ENCODE measurements at places on chromosomes 6 and 20.

DNA sequence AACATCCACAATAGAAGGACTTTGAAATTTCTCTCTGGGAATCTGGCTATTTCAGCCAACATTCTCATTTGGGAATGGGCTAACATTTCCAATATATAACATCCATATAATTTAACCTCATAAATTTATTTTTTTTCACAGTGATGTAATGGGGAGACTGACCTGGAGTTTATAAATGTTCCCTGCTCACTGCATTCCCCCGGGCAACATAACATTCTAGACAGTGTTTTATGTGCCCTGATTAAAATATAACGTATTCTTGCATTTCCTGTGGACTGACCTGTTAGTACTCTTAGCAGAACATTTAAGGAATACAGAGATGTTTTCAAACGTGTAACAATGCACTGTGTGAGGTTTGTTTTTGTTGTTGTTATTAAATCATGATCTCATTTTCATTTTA is 20.9 kb downstream of the TSHZ2 start:
- no peak for DNase-seq

GRCh38 chr6:90216072-90216977 is 80.3 kb downstream of the BACH2 start:
- no peak for DNase-seq

- no peak for DNase-seq
Measured at GRCh38 chr6:83117802-83118201, 50.3 kb downstream of the DOP1A start.

DNA sequence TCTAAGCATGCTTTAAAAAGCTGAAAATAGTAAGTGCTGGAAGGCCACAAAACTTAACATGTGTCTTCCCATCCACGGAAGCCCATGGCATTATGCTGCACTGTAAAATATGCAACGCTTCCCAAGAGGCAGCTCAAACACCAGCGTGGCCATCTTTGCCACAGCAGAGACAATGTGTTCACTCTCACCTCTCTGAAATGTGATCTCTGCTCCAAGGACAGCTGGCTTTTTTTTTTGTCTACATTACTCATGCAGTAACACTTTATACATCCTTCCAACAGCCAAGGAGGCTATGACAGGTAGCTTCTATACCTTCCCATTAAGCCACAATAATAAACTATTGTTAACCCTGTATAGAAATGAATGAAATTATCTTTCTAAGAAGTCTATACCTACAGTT is 49.2 kb downstream of the BLOC1S5 start:
- DNase-seq: no peak

DNA sequence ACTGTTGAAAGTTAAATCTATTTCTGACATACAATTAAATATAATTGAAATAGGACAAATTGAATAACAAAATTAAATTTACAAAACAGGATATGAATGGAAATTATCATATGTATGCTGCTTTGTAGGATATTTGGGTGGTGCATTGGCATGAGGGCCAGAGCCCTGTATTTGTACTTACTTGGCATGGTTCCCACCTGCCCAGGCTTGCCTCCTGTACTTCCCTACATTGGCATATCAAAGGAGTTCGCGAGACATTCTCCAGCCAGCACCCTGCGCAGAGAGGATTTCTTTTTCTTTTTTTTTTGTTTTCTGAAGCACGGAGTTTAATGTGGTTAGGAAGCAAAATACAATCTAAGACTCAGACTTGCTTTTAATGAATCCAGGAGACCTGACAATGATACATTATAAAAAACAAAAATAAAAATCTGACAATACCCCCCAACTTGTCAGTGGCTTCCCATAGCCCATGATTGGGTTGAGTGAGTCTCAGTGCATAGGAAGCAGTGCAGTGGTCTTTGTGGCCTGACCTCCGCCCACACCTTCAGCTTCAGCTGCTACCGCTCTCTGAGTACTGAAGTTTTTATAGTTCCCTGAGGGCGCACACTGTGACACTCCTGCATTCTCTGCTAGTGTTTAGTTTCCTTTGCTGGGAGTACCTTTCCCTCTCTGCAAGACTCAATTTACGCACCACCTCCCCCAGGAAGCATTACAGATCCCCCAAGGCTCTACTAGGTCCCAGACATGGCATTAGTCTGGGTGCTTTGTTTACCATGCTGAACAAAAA is 440.8 kb downstream of the UTRN start:
- DNase-seq: no peak

DNA sequence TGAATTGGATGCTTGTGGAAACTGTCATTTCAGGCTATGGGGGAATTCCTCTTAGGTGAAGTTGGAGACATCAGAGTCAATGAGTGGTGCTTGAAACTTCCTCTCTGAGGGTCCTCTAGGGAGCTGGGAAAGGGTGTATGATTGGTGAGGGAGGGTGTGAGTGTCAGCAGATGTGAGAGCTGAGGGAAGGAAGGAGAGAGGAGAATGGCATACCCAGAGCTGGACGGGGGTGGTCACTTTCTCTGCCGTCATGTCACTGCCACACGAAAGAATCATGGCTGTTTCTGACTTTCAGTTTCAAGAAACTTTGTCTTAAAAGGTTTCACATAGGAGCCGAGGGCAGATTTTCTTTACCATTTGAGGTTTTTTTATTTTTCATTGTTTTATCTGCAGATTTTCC is 50.3 kb downstream of the DEK start:
- no peak for DNase-seq

GRCh38 chr20:35698298-35699126 is 640 bp downstream of the NFS1 start:
- no peak for DNase-seq

DNA sequence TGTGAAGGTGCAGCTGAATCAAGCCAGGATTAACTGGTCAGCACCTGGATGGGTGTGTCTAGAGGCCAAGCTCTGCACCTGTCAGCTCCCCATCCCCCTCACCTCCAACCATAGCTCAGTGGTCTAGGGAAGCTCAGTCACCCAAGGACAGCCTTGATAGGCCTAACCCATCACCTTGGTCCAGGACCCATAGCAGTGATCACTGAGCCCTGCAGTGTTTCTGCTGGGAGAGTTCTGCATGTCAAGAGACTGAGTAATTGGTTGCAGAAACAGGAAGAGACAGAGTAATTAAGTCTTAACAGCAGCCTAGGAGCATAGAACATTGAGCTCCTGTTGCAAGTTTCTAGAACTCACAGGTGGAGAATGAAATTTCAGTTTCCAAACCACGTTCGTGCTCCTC is 18.7 kb upstream of the RALGAPB start:
- no peak for DNase-seq

DNA sequence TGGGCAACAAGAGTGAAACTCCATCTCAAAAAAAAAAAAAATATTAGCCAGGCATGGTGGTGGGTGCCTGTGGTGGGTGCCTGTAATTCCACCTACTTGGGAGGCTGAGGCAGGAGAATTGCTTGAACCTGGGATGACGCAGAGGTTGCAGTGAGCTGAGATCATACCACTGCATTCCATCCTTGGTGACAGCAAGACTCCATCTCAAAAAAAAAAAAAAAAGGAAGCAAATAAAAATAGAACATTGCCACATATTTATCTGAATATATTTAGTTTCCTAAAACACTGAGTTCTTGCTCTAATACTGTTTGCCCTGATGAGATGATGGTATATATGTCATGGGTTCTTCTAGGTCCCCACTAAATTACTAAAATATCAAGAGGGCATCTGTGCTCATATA is 28.4 kb downstream of the CASP8AP2 start:
- DNase-seq: no peak

- DNase-seq: no peak
Measured at GRCh38 chr20:16714242-16714641, 15.6 kb upstream of the SNRPB2 start.

- no peak for DNase-seq
Measured at GRCh38 chr20:49769048-49769581, 43.5 kb upstream of the SLC9A8 start.

DNA sequence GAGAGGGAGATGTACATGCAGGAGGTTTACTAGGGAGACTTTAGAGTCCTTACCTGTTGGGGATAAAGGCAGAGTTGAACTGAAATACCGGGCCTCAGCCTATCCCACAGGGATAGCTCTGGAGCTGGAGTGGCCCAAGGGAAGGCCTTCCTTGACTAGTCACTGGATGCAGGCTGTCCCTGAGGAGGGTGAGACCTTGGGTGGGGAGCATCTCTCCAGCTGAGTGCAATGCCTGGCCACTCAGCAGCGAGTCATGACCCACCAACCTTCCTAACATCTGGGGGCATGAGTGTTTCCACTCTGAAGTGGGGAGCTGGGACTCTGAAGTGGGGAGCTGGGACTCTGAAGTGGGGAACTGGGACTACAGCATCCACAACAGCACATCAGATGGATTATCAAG is 46.1 kb upstream of the ENPP5 start:
- DNase-seq: no peak

- DNase-seq: no peak
Measured at GRCh38 chr6:91141346-91141745, 554.5 kb upstream of the MAP3K7 start.

DNA sequence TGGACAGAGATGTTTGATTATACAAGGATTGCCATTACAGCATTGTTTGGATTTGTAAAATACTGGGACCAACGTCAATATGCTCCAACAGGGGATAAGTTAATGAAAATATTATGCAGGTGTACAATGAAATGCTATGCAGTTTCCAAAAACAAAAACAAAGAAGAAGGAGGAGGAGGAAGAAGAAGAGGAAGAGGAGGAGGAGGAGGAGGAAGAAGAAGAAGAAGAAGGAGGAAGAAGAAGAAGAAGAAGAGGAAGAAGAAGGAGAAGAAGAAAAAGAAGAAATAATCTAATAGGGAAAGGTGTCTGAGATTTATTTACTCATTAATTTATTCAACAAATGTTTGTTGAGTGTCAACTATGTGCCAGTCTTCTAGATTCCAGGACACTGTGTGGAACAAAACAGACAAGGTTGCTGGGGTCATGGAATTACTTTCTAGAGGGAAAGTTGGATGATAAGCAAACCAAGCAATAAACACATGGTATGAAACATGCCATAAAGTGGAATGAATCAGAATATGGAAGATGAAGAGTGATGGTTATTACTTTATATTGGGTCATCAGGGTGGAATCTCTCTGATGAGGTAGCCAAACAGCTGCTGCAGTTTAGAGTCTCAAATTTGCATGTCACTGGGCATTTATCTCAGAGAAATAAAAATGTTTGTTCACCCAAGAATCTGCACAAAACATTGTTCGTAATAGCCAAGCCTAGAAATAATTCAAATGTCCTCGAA is 6.3 kb upstream of the TRIM27 start:
- no peak for DNase-seq

DNA sequence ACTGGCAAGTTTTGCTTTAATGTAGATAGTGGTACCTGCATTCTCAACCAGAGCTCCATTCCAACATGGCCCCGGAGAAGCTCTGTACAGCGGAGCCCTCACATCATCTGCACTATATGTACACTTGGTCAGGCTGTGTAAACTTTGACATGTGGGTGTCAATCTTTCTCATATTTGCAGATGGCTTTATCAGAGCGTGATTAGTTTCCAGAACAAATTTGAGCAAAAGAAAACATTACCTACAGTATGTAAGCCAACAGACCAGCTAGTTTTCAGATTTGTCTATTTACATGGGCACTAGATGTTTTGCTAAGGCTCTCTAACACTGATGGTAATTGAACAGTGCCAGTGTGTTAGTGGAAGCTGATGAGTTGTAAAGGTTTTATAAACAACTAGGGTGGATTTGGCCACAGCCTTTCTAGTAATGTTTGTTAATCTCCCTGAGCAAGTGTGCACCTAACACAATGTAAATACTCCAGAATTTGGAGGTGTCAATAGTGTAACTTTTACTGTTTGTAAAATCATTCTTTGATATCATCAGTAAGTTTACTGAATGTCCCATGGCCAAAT is 131.8 kb downstream of the FOXA2 start:
- DNase-seq: no peak

GRCh38 chr6:23559587-23560343 is 566.2 kb upstream of the NRSN1 start:
- DNase-seq: no peak

DNA sequence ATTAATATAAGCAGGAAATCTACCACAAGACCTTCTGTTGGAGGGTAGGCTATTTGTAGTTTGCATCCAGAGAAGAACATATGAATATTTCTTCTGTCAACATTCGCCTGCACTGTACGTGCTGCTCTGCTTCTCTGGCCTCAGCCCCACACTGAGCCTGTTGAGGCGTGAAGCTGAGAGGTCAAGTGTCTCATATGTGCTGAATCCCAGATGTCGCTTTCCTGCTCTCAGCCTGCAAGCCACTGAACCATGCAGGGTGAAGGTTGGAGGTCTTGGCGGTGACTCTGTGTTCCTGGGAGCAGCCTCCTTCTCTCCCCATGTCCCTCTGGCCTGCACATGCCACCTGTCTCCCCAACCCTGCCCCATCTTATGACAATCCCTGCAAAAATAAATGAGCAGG is 83.6 kb downstream of the TMEM170B start:
- no peak for DNase-seq

DNA sequence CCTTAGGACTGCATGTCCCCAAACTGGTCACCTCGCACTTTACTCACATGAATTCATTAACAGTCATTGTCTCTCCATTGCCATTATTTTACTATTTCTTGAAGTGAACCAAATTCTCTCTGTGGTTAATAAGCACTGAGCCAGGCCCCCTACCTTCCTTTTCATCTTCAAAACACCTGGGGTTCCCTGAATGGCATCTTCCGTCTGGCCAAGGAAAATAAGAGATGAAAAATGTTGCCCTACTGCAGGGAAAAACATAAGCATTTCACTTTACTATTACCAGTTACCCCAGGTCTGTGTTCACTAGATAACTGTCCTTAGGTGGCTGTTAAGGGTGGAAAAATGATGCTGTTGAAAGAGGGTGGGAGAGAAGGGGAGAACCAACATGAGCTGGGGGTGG is 10.0 kb upstream of the NKX2-2 start:
- DNase-seq: no peak

DNA sequence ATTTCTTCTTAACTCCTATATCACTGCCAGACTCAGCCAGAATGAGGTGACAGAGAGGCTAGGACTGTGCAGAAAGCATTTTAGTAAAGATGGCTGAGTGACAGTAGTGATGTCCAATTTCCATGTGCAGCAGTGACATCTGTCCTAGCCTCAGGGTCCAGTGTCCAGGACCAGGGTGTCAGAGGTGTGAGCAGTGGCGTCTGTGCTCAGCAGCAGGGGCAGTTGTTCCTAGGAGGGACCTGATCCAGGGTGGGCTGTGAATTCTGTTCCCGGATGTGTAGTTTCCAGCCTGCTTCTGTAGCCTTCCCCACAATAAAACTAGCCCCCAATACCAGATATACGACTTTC is 6.0 kb downstream of the HLA-B start:
- no peak for DNase-seq

GRCh38 chr6:31979238-31979898 is 2.5 kb upstream of the C4A start:
- DNase-seq: no peak

DNA sequence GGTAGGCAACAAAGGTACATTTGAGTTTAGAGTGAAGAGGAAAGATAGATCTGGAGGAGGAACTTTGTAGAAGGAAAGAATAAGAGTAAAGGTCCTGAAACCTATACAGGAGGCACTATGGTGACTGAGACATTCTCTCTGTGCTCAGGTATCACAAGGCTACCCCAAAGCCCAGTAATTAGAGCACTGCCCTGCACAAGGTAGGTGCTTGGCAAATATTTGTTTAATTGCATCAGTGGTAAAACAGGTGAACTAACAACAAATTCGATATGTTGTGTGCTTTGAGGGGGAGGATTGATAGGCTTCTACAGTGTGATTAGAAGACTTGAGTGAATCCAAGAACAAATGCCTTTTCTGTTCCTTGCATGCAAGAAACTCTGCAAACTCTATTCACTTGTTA is 6.8 kb upstream of the TSHZ2 start:
- no peak for DNase-seq

- no peak for DNase-seq
Measured at GRCh38 chr20:19047040-19047950, 165.1 kb upstream of the SLC24A3 start.

GRCh38 chr6:34281702-34282334 is 33.0 kb upstream of the SMIM29 start:
- DNase-seq: no peak

GRCh38 chr6:104955927-104956730 is 778 bp upstream of the LIN28B start:
- DNase-seq: no peak

Data from NCI-H1105 (cell line).